ENCODE measurements at places on chromosomes 6 and 20.

DNA sequence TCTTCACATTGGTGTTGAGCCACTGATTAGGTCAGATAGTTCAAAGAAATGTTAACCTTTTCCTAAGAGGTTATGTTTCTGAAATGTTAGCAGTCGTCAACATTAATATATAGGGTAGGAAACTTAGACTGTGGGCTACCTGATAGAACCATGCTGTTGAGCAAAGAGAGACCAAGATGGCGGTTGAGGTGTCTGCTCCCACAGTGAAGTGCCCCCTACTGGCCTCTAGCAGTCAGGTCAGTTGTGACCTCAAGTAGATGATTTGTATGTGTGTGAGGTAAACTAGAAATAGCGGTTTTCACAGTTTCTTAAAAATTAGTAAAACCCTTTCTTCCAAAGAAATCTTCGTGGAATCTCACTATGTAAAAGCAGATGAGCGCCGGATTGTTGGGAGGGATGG, 40.3 kb downstream of the MTHFD1L start:
- DNase-seq, result no peak

DNA sequence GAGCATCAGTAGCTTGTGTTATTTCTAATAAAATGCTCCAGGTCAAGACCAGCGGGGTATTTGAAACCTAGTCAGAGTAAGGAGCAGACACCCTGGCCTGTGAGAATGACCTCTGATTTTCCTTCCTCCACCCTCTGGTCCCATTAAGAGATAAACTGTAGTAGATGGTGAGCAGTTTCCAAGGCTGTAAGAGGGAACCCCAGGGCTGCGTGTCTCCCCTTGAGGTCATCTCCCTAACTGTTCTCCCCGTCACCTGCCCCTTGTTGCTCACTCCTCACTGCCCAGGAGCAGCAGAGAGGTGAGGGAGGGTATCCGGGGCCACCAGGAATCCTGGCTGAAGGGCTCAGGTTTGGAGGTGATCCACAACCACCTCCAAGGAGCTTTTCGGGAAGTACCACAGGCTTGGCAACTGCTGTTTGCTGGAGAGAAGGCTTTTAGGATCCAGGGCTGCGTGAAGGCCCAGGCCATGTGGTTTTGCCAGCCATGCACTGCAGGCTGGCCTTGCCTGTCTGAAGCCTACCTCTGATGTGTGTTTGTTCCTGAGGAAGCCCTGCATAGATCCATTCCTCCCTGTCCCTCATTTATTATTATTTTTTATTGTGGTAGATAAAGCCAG, 62.5 kb downstream of the RREB1 start:
- no peak for DNase-seq

GRCh38 chr20:62914970-62915457, 11.3 kb downstream of the DIDO1 start:
- DNase-seq, result no peak

- DNase-seq, result no peak
Observed at GRCh38 chr6:106997392-106998158, 23.0 kb upstream of the CD24 start.

DNA sequence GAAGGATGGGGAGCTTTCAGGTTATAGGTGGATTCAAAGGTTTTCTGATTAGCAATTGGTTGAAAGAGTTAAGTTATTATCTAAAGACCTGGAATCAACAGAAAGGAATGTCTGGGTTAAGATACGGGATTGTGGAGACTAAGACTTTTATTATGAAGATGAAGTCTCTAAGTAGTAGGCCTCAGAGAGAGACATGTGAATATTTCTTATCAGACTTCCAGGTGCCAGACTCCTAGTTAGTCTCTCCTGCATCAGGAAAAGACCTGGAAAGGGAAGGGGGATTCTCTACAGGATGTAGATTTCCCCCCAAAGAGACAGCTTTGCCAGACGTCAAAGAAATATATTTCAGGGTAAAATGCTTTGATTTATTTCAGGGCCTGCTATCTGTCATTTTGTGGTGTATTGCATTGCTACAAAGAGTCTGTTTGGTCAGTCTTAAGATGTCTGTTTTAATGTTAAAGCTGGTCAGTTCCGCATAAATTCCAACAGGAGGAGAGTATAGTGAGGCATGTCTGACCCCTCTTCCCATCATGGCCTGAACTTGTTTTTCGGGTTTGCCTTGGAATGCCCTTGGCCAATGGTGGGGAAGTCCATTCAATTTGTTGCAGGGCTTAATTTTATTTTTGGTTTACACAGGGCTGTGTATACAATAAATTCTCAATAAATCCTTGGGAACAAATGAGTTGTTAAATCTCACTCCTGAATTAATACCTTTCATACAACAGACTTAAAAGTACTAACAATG, 103.4 kb upstream of the RALGAPA2 start:
- DNase-seq, result no peak

DNA sequence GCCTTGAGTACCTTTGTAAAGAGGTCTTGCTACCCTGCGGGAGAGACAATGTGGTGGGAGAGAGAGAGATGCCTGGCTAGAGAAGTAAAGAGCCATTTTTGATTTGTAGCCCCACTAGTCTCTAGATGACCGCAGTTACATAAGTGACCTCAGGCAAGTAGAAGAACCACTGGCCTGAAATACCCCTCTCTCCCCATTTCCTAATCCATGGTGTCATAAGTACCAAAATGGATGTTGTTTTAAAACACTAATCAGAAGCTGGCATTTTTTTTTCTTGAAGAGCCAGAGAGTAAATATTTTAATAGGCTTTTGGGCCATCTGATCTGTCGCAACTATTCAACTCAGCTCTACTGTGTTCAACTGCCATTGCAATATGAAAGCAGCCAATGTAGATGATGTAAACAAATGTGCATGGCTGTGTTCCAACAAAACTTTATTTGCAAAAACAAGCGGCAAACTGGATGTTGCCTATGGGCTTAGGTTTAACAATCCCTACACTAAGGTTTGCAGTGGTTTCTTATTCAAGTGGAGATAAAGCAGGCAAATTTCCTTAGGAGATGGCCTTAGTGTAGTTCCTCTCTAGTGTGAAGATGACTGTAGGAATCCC, 36.5 kb downstream of the RARS2 start:
- no peak for DNase-seq

DNA sequence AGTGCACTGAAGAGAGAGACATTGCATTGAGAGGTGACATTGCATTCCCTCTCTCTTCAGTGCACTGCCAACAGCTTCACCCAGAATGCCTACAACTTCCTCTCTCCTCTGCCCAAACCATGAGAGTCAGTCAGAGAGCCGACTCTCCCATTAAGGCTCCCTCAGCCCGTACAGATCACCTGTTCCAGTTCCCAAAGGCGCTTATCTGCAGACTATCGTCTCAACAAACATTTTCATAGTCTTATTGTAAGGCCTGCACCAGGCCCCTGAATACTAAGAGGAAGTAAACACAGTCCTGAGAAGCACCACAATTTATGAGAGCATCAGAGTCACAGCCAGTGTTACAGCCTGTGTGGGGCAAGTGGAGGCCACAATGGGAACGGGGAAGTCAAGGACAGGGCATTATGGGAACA, 53.7 kb downstream of the GFOD1 start:
- no peak for DNase-seq

- no peak for DNase-seq
Observed at GRCh38 chr6:73152966-73153757, 72.1 kb downstream of the KHDC1L start.
